Pancreas (tissue), 10 donors: ENCODE measurements at places on chromosomes 1 and 21. TPM values are rescaled to one million over a fixed set of nuclear protein-coding genes. Genes with fewer than 3 reads are reported as not detected.
A peak's percentile ranks its signal among the peaks of the same experiment; 100 is the strongest.

GRCh38 chr1:208527156-208527555 is 283.0 kb upstream of the PLXNA2 start:
- no peak for DNase-seq

GRCh38 chr1:4010284-4010683 is 110.2 kb upstream of the C1orf174 start:
- DNase-seq = no peak

ACTN2 gene
- 1.4 TPM for total RNA-seq

- no peak for DNase-seq
These were observed 694 bp upstream of the MRPL9 start for GRCh38 chr1:151763990-151764389.

- no peak for DNase-seq
These were observed 42.3 kb upstream of the RUNX3 start for GRCh38 chr1:24972221-24972914.

GRCh38 chr1:169060919-169061639 is 45.4 kb upstream of the ATP1B1 start:
- DNase-seq = no peak

DNA sequence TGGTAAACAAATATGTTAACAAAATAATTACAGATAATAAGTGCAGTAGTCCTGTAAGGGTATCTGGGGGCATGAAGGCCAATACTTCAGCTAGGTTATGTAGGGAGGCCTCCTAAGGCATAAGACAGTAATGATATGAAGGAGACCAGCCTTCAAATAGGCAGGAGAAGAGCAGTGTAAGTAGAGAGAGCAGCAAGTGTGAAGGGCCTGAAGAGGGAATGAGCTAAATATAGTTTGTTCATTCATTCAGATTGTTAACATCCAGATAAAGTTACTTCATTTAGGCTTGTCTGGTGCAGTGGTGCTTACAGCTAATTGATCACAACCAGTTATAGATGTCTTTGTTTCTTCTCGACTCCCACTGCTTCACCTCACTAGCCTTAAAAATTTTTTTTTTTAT is 71.1 kb downstream of the EPB41 start:
- DNase-seq = no peak

DNA sequence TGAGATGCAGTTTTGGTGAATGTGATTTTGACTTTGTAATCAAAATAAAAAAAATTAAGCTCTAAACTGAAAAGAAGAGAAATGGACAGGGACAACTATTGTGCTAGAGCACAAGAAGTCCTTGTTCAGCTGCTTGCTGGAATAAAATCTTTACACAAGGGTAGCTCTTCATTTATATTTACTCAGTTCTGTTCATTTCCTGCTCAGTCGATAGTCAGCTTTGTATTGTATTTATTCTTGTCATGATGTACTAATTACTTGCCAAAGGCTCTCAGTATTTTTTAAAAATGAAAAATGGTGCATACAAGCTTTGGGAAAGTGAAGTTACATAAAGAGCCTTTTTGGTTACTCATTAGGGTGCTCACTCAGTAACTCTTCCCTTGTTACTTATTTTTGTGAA is 17.8 kb downstream of the F5 start:
- DNase-seq = no peak

GRCh38 chr1:189929501-189930099 is 548.1 kb downstream of the BRINP3 start:
- DNase-seq = peak; percentile 33

PLA2G2D gene
- not detected for total RNA-seq

PADI3 gene
- total RNA-seq = not detected

GRCh38 chr1:230453377-230453776 is 27.2 kb upstream of the PGBD5 start:
- DNase-seq = no peak

DNA sequence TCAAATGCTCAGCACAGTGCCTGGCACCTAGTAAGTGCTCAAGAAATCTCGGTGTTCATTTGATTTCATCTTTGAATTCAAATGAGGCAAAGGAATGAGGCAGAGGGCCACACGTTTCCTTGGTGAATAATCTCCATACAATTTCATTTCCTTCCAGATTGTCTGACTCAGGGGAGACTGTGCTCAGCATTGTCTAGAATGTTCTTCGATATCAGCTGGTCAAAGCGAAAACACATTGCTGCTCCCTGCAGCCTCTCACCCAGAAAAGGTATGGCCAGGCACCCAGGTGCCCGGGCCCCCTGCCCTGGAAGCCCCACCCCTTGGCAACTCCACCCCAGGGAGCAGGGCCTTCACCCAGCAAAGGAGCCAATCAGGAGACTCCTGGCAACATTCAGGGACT is 55.8 kb downstream of the FBXO2 start:
- no peak for DNase-seq

DNA sequence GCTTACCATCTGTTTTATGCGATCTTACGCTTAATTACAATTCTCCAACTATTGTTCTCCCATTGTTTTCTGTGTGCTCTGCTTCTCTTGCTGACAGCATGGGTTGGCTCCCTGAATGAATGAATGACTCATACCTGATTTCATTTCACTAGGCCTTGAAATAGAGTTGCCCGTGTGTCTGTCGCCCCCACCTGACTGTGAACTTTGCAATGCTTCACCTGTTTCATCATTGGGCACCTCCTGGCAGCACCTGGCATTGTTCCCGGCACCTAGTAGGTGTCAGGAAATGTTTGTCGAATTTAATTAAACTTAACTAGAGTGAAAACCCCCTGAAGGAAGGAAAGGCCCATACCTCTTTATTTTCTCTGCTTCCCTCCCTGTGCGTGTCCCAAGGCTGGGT is 120.5 kb upstream of the KLHDC7A start:
- no peak for DNase-seq

DNA sequence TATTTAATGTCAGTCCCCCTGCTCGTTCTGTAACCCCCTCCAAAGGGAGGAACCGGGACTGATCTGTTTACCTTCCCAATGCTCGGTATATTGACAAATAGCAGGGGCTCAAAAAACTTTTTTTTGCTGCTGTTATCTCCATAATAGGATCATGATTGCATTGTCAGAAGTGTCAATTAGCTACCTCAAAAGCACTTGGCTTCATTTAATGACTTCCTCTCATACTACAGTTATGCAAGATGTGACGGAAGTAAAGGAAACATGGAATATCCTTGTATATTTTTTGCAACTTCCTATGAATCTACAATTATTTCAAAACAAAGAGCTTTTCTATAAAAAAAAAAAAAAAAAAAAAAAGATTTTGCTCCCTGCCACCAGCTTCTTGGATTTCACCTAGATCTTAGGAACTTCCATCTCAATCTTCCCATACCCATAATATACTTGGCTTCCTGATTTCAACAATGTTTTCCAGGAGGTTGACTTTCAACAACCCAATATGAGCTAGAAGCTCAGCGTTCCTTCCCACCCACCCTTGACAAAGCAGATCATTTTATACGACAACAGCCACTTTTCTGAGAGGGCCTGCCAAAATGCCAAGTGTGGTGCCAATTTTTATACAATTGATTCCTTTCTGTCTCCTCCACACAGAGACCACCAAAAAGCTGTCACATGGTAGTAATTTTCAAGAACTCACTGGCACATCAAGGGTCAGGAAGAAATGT is 71.7 kb downstream of the SETD4 start:
- no peak for DNase-seq

GRCh38 chr1:184739796-184740195 is 14.9 kb downstream of the EDEM3 start:
- no peak for DNase-seq

- DNase-seq = no peak
These were observed 4.4 kb upstream of the CD48 start for GRCh38 chr1:160716013-160716412.

- no peak for DNase-seq
These were observed 2.7 kb upstream of the PALMD start for GRCh38 chr1:99643021-99643779.

TINAGL1 gene
- 22.6 TPM for total RNA-seq

- no peak for DNase-seq
These were observed 5.2 kb downstream of the MTARC1 start for GRCh38 chr1:220791956-220792355.

- DNase-seq = no peak
These were observed 15.0 kb downstream of the TM2D1 start for GRCh38 chr1:61709908-61710289.

- no peak for DNase-seq
These were observed 127.4 kb upstream of the DEPDC1 start for GRCh38 chr1:68624233-68624632.

- no peak for DNase-seq
These were observed 120.0 kb upstream of the RRP15 start for GRCh38 chr1:218164930-218165700.

TMEM81 gene
- total RNA-seq = 1.2 TPM

- peak; percentile 53 for DNase-seq
These were observed 1.1 kb upstream of the KCNQ4 start for GRCh38 chr1:40782371-40782956.
